Endothelial cell (in vitro differentiated cells): ENCODE measurements at places on chromosomes 3 and 15. TPM values are rescaled to one million over a fixed set of nuclear protein-coding genes. Genes with fewer than 3 reads are reported as not detected.
A peak's percentile ranks its signal among the peaks of the same experiment; 100 is the strongest.

DNA sequence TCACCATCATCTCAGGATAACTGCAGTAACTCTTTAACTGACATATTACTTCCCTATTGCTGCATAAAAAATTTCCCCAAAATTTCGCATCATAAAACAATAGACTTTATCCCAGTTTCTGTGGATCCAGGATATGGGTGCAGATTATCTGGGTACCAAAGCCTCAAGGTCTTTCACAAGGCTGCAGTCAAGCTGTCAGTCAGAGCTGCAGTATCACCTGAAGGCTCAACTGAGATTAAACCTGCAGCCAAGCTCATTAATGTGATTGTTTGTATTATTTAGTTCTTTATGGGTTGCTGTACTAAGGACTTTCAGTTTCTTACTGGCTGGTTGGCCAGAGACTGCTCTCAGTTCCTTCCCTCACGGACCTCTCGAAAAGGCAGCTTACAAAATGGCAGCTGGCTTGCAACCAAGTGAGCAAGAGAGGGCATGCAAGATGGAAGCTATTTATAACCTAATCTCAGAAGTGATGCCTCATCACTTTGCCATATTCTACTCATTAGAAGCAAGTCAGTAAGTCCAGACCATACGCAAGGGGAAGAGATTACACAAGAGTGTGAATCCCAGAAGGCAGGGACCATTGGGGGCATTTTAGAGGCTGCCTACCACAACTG is 54.9 kb downstream of the DCUN1D1 start:
- H3K4me3 ChIP-seq, result no peak overlapping the region
- H3K4me1 ChIP-seq, result peaks cover 2% of the 10 kb centered on the region
- H3K27me3 ChIP-seq, result no peaks in the 10 kb centered on the region
- no peaks in the 10 kb centered on the region for H3K36me3 ChIP-seq

MINAR1 gene
- 5.3 TPM for total RNA-seq

DNA sequence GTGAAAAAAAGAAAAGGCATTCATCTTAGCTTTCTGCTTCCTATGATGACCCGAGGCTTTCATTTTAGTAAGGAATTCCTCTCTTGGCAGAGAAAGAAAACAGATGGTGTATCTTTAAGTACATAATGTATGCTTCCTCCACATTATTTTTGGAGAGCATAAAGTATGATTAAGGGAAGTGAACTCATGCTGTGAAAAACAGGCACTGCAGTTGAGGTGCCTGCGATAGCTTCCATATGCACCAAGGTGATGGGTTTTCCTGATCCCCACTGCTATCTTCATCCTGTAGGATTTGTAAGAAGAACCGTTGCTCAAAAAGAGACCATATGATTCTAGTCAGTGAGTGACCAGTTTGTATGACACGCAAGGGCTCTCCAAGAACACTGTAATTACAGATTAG is 411.5 kb upstream of the MCTP2 start:
- H3K4me1 ChIP-seq, result no peaks in the 10 kb centered on the region
- no peak overlapping the region for H3K4me3 ChIP-seq
- H3K27me3 ChIP-seq, result peaks cover 1% of the 10 kb centered on the region
- H3K36me3 ChIP-seq, result no peaks in the 10 kb centered on the region

DNA sequence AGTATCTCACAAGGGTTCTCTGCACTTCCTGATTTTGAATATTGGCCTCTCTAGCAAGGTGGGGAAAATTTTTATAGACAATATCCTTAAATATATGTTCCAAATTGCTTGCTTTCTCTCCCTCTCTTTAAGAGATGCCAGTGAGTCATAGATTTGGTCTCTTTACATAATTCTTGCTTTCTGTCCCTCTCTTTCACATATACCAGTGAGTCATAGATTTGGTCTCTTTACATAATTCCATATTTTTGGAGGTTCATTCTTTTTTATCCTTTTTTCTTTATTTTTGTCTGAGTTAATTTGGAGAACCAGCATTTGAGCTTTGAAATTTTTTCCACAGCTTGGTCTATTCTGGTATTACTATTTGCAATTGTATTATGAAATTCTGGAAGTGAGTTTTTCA is 77.7 kb upstream of the NUDT16 start:
- no peak overlapping the region for H3K4me3 ChIP-seq
- no peak overlapping the region for H3K27ac ChIP-seq
- H3K36me3 ChIP-seq, result no peaks in the 10 kb centered on the region

DNA sequence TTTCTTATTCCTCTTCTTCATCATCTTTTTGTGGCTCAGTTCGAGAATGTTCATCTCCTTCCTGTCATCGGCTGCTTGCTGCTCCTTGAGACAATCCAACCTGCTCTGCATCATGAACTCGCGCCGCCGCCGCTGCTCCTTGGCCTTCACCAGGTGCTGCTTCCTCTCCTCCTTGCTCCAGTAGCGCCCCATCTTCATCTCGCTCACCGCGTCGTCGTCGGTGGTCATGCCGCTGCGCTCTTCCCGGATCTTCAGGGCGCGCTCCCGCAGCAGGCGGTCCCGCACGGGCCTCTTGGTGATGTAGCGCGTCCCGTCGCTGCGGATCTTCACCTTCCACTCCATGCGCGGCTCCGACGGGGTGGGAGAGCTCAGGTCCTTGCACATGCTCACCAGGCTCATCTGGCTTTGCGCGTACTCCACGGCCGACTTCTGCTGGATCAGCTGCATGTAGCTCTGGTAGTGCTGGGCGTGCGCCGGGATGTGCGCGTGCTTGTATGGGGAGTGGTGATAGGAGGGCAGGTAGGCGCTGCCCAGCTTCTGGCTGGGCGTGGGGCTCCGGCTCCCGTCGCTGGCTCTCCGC is 241.2 kb downstream of the PDZRN3 start:
- no peak for DNase-seq
- H3K27me3 ChIP-seq, result no peaks in the 10 kb centered on the region
- no peak overlapping the region for H3K4me3 ChIP-seq

DNA sequence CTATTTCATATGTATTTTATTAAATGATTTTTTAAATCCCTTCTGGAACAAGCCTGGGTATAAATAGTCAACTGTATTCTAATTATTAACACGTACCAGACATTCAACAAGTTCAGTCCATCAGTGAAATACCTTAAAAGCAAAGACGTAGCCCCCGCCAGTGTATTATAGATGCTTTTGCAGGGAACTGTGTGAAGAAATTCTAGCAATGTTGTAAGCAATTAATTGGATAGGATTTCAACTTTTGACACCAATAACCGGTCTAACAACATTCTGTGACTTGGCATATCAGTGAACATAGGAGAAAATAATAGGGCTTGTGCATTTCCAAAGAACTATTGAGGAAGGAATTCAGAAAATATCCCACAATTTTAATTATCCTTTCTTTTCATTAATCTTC is 67.2 kb upstream of the TGFBR2 start:
- DNase-seq, result no peak
- no peaks in the 10 kb centered on the region for H3K36me3 ChIP-seq
- no peak overlapping the region for H3K27ac ChIP-seq
- H3K4me3 ChIP-seq, result no peak overlapping the region
- H3K27me3 ChIP-seq, result no peaks in the 10 kb centered on the region
- H3K4me1 ChIP-seq, result peaks cover 2% of the 10 kb centered on the region

SLC24A5 gene
- total RNA-seq, result not detected

DNA sequence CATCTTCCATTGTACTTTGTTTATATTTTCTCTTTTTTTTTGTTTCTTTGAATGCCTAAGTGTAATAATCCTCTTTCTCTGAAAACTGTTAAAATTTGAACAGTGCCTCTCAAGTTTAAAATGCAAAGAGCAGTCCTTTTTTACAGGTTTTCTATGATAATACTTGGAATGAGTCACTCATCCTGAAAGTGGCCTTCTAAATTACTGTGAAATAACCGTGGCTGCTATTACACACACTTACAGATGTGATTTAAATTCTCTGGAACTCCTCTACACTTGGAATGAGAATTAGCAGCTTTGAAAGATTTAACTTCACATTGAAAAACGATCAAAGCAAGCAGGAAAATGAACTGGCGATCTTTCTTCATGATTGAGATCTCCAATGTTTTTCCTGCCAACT is 105.9 kb downstream of the ROBO1 start:
- H3K4me1 ChIP-seq, result no peaks in the 10 kb centered on the region
- no peak overlapping the region for H3K4me3 ChIP-seq
- no peaks in the 10 kb centered on the region for H3K36me3 ChIP-seq
- no peaks in the 10 kb centered on the region for H3K27me3 ChIP-seq

GPR156 gene
- 0.21 TPM for total RNA-seq

CD200 gene
- 30.9 TPM for total RNA-seq

- H3K36me3 ChIP-seq, result peaks cover 8% of the 10 kb centered on the region
- no peak for DNase-seq
- H3K4me3 ChIP-seq, result no peak overlapping the region
- peaks cover 13% of the 10 kb centered on the region for H3K27me3 ChIP-seq
Measured at GRCh38 chr15:100722551-100723314, 120.3 kb downstream of the ASB7 start.

ZNF280D gene
- 34.6 TPM for total RNA-seq

MESP2 gene
- 0.33 TPM for total RNA-seq

- no peak overlapping the region for H3K4me3 ChIP-seq
- no peak overlapping the region for H3K27ac ChIP-seq
- peaks cover 22% of the 10 kb centered on the region for H3K4me1 ChIP-seq
Measured at GRCh38 chr3:188931531-188931930, 240.2 kb upstream of the TPRG1 start.

ACAD9 gene
- 46.5 TPM for total RNA-seq

GRCh38 chr15:31399544-31400171 is 73.0 kb downstream of the KLF13 start:
- DNase-seq, result no peak
- H3K27me3 ChIP-seq, result peaks cover 6% of the 10 kb centered on the region
- peaks cover 6% of the 10 kb centered on the region for H3K4me1 ChIP-seq
- no peak overlapping the region for H3K4me3 ChIP-seq
- H3K27ac ChIP-seq, result no peak overlapping the region
- peaks cover 4% of the 10 kb centered on the region for H3K36me3 ChIP-seq

KCNMB2 gene
- not detected for total RNA-seq

DNA sequence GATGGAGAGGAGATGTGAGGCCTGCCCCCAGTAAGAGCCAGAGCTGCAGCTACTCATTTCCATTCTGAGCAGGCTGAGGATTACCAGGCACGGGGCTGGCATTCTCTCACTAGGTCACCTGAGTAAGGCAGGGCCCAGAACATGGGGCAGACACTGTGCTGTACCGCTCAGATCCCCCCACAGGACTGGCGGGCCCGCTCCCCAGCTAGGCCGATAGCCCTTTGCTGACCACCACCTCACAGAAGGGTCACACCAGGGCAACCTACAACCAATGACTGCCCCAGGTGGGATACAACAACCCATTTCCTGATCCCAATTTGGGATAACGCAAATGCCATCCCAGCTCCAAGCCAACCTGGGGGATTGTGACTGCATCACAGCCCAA is 52.5 kb downstream of the OXNAD1 start:
- H3K27me3 ChIP-seq, result peaks cover 9% of the 10 kb centered on the region
- peaks cover 41% of the 10 kb centered on the region for H3K36me3 ChIP-seq
- DNase-seq, result no peak
- H3K4me1 ChIP-seq, result peaks cover 10% of the 10 kb centered on the region

CFAP20DC gene
- 4.2 TPM for total RNA-seq

CCRL2 gene
- total RNA-seq, result 1.4 TPM

FEM1B gene
- 47.8 TPM for total RNA-seq

DNA sequence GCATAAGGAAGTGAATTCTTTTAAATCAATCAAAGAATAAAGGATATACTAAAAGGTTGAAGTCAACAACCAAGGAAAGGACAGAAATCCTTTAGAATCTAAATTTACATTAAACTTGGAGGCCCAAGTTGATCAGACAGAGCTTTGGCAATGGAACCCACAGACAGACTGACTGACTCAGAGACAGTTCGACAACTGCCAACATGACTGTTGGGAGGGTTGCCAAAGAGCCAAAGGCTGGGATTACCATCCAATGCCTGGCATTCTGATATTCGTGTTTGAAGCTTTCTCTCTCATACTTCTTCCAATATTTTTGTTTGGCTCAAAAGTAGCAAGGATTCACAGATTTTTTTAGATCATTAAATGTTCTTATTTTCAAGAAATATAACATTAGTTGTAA is 406.1 kb downstream of the PLCL2 start:
- H3K36me3 ChIP-seq, result peaks cover 4% of the 10 kb centered on the region
- H3K4me1 ChIP-seq, result peaks cover 3% of the 10 kb centered on the region
- DNase-seq, result no peak
- H3K4me3 ChIP-seq, result no peak overlapping the region

CSNK1G1 gene
- total RNA-seq, result 22.9 TPM

- H3K4me1 ChIP-seq, result no peaks in the 10 kb centered on the region
- no peaks in the 10 kb centered on the region for H3K27me3 ChIP-seq
- H3K4me3 ChIP-seq, result no peak overlapping the region
- no peak overlapping the region for H3K27ac ChIP-seq
- DNase-seq, result no peak
Measured at GRCh38 chr3:185199206-185199605, 46.3 kb upstream of the C3orf70 start.

IL17RD gene
- 10.7 TPM for total RNA-seq

- H3K4me3 ChIP-seq, result no peak overlapping the region
- H3K36me3 ChIP-seq, result no peaks in the 10 kb centered on the region
- no peaks in the 10 kb centered on the region for H3K27me3 ChIP-seq
- peaks cover 2% of the 10 kb centered on the region for H3K4me1 ChIP-seq
- H3K27ac ChIP-seq, result no peak overlapping the region
Measured at GRCh38 chr3:190911382-190911781, 48.9 kb upstream of the GMNC start.

DNA sequence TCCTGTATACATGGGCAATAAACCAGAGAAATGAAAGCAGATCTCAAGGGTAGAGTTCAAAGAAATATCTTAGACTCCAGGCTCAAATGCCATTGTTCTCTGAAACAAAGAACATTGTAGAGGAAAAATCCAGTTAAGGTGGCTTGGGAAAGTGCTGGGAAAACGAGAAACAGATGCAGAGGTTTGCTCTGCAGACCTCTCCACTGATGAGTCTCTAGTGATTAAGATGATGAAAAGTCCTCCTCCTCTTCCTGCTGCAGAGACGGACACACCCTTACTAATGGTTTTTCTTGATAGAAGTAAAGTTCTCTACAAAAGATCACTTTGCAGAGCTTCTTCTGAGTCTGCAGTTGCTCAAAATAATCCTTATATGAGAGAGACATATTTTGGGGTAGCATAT is 264.7 kb downstream of the GABRG3 start:
- H3K4me1 ChIP-seq, result peaks cover 4% of the 10 kb centered on the region
- H3K27ac ChIP-seq, result peak overlapping the region; percentile 11
- no peak for DNase-seq
- H3K27me3 ChIP-seq, result no peaks in the 10 kb centered on the region
- no peaks in the 10 kb centered on the region for H3K36me3 ChIP-seq

GRCh38 chr15:59590027-59590426 is 21.6 kb upstream of the GCNT3 start:
- no peaks in the 10 kb centered on the region for H3K36me3 ChIP-seq
- H3K4me1 ChIP-seq, result peaks cover 9% of the 10 kb centered on the region
- H3K4me3 ChIP-seq, result no peak overlapping the region
- peaks cover 2% of the 10 kb centered on the region for H3K27me3 ChIP-seq

GRCh38 chr3:86929046-86929445 is 61.9 kb downstream of the VGLL3 start:
- no peaks in the 10 kb centered on the region for H3K4me1 ChIP-seq
- no peaks in the 10 kb centered on the region for H3K36me3 ChIP-seq
- H3K27me3 ChIP-seq, result no peaks in the 10 kb centered on the region
